Hematopoietic multipotent progenitor cell treated with erythropoietin and hydrocortisone succinate and interleukin-3 and kit ligand, for 8 days (in vitro differentiated cells): ENCODE measurements at places on chromosomes 12 and 14.

DNA sequence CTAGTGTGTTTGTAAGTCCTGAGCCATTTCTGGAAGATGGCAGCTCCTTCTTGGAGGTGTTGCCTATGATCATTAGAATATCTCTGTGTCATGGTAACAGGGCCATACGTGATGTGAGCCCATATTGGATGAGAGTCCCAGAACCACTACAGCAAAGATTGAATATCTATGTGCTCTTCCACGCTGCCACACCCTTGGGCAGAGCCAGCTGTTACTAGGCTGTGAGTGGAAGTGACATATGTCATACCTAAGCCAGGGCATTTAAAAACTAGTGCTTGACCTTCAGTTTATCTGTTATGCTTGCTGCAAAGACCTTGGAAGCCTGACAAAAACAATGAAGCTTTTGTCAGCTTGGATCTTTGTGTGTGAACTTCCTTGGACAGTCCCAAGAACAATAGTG, 495.1 kb upstream of the CCDC196 start:
- no peak for DNase-seq

DNA sequence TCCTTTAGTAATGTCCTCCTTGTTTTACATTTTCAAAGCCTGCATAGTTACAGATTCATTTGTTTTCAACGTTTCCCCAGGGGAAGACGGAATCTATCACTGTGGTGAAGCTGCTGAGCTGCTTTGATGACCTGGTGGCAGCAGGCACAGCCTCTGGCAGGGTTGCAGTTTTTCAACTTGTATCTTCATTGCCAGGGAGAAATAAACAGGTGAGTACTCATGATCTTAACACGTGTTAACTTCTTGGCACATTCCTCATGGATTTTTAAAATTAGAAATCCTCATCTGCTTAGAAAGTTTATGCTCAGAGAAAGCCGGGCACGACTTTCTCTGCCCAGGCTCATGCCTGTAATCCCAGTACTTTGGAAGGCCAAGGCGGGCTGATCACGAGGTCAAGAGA, 44.5 kb downstream of the TECPR2 start:
- no peak for DNase-seq

DNA sequence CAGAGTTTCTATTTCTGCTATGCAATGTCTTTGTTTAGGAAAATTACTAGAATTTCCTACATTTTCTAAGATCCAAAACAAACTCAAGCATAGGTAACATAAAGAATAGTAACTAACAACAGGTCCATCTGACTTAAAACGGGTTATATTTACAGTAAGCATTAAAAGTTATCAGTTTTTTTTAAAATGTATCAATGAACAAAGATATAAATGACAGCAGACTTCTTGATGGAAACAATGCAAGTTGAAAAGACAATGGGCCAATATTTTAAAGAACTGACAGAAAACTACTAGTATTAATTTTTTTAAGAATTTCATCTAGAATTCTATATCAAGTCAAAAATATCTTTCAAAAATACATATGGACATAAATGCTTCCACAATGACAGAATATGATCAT, 367.1 kb upstream of the MGAT4C start:
- no peak for DNase-seq

DNA sequence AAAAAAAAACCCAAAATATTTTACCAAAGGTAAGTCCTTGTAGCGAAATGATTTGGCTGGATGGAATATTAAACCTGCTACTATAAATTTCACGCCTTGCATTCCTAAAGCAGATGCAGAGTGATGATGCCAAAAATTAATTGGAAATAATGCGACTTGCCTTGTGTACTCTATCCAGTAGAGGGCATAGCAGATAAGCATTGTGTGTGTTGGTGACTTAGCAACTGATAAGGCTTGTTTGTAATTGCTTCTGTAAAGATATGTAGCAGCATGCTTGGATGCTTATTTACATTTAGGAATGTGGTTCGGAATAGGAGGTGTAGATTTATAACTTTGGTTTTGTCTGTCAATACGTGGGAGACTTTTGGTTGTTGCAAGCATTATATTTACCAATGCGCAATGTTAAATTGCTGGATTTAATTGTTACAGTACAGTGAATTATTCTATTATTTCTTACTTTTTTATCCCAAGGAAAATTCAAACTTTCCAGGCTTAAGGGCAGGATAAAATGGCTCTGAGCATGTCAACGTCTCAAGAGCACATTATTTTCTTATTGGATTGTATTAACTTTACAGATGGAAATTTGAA, 80.5 kb downstream of the TMEM260 start:
- DNase-seq = peak; percentile 68

GRCh38 chr12:31312431-31312830, 13.5 kb downstream of the SINHCAF start:
- peak; percentile 75 for DNase-seq

- no peak for DNase-seq
Observed at GRCh38 chr14:63986789-63987533, 134.2 kb downstream of the SYNE2 start.

- no peak for DNase-seq
Observed at GRCh38 chr12:91419809-91420208, 237.2 kb upstream of the DCN start.

GRCh38 chr14:101781240-101782061, 19.9 kb downstream of the PPP2R5C start:
- no peak for DNase-seq

DNA sequence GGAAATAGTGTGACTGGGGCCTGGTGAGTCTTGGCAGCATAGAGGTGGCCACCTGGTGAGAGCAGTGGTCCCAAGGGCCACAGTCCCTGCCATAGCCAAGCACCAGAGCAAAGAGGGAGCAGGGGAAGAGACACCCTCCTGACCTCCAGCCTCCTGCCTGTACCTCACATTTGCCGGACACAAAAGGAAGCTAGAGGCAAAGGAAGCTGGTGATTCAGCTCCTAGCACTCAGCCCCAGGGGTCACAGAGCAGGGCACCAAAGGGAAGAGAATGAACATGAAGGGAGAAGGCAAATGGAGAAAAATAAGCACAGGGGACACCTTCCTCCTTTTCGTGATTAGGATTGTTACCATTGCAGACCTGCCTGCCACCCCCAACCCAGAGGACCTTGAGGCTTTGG, 216.8 kb downstream of the ZFP36L1 start:
- DNase-seq = no peak

- DNase-seq = no peak
Observed at GRCh38 chr12:12356467-12356895, 397 bp upstream of the BORCS5 start.

GRCh38 chr14:29370024-29370423, 557.6 kb downstream of the PRKD1 start:
- no peak for DNase-seq

- no peak for DNase-seq
Observed at GRCh38 chr14:32565256-32565655, 236.2 kb downstream of the AKAP6 start.

GRCh38 chr12:76519538-76519937, 40.0 kb downstream of the OSBPL8 start:
- no peak for DNase-seq

DNA sequence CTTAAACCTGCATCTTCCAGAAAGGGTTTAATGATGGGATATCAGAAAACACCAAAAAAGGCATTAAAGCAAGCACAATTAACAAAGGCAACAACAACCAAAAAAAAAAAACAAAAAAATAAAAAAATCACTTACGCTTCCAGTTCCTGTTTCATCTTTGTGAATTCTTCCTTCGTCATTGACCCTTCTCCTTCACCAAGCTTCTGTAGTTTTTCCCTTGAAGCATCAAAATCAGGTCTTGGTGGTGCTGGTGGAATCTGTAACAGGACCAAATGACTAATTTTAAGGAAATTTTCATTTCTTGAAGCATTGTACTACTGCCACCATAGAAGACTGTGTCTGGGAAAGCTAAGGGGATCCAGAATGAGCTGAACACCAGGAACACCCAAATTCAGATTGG, 24.5 kb downstream of the SNX6 start:
- DNase-seq = no peak

DNA sequence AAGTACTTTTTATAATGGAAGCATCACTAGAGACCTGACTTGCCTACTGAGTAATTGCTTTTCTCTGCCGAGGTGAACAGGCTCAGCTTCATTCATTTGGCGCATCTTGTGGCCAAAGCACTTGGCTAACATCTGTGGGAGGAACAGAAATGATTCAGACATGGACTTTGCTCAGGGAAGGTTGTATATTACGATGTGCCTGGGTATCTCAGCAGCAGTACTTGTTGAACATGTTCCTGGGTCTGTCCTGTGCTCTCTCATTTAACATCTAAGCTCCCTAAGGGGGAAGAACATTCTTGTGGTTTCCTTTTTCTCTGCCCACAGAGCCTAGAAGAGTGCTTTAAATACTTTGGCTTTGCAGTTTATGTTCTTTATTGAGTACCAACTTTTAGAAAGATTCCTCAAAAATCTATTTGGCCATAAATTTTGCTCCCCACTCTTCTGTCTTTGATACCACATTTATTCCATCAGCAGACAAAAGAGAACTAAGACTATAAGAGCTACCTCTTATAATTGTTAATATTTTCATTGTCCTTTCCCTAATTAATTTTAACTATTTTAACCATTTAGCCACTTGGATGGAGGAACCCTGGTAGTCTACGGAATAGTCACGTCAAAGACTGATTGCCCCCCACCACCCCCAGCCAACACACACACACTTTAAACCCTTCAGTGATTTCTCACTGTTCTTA, 101.2 kb upstream of the EGLN3 start:
- DNase-seq = no peak

DNA sequence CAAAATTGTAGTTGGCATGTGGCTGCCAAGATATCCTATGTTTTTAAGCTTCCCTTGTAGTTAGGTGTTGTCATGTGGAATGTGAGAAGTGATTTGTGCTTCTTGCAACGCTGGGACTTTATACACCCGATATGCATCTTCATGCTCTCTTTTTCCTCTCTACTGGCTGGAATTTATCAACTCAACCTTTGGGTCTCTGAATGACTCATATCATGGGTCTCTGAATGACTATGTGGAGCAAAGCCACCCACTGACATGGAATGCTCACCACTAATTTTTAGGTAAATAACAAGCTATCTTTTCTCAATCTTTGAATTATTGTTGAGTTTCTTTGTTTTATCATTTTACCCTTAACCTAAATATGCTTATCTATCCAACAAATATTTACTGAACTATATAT, 144.6 kb downstream of the ATP23 start:
- DNase-seq = no peak

DNA sequence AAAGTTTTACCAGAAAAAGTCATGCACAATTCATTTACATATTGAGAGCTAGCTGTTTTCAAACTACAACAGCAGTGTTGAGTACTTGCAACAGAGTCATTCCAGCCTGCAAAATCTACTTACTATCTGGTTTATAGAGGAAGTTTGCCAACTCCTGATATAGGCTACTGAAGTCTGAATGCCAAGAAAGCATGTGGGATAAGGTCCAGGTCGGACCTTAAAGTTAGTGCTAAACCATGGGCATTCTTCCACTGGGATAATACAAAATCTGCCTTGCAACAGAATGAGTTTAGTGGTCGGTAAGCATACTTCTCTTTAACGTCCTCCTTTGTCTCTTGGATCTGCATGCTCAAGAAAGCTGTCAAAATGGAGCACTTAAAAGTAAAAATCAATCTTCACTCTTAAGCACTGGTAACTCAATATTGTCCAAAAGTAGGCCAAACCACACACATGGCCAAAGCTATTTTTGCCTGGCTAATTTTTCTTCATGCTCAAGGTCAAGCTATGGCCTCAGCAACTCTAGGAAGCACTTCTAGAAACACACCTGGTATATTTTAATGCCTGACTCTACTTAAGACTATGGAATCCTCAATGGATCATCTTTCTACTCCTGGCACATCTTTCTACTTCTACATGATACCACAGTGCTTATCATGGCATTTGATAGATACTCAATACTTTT, 364.9 kb upstream of the KITLG start:
- no peak for DNase-seq

GRCh38 chr12:21831791-21832344, 57.4 kb upstream of the KCNJ8 start:
- no peak for DNase-seq

DNA sequence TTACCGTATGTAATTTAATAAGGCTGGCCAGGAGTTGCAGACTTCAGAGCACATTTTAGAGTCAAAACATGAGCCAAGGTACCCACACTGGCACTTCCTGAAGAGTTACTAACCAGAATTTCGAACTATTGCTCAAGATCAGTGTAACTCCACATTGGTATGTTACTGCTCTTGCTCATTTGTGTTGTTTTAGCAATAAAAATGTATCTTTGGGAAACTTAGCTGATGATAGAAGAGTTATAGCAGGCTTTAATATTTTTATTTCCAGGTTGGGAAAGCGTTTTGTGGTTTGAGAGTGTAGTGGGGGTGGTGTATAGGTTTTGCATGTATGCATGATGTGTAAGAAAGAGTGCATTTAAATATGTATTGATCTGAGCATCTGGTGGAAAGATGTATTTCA, 96.6 kb downstream of the SCN8A start:
- no peak for DNase-seq

- DNase-seq = no peak
Observed at GRCh38 chr12:17062267-17063036, 456.5 kb upstream of the LMO3 start.

GRCh38 chr12:1162081-1162760, 171.2 kb downstream of the ERC1 start:
- no peak for DNase-seq

GRCh38 chr12:94740601-94741362, 90.4 kb upstream of the TMCC3 start:
- DNase-seq = no peak

DNA sequence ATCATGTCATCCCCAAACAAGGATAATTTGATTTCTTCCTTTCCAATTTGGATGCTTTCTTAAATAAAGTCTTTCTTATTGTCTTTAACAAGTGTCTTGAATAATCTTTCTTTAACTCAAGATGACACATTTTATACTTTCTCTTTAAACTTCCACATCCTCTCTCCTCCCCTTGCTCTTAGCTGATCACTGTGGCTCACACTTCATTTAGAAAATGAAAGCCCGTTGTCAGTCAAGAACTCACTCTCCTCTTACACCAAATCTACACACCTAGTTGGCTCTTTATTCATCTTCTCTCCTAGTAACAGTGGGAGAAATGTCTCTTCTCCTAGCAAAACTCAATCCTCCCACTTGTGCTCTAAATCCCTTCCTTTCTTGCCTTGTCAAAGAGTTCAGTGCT, 10.4 kb upstream of the RMST start:
- DNase-seq = no peak

- no peak for DNase-seq
Observed at GRCh38 chr12:45203767-45204166, 12.1 kb upstream of the ANO6 start.

GRCh38 chr12:68977909-68978610, 45.1 kb upstream of the CPM start:
- DNase-seq = no peak

- no peak for DNase-seq
Observed at GRCh38 chr14:68662392-68662791, 130.5 kb downstream of the ZFP36L1 start.

DNA sequence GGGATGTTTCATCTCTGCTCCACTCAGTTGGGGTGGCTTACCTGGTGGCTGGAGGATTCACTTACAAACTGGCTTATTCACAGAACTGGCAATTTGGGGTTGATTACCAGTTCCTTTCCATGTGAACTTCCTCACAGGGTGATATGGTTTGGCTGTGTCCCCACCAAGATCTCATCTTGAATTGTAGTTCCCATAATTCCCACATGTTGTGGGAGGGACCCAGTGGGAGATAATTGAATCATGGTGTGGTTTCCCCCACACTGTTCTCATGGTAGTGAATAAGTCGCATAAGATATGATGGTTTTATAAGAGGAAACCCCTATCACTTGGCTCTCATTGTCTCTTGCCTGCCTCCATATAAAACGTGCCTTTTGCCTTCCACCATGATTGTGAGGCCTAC, 26.9 kb upstream of the IGF1 start:
- no peak for DNase-seq

GRCh38 chr14:56810147-56810719, at the start of gene OTX2:
Gene OTX2 (minus strand): TSS chr14:56810479. CDS start chr14:56805456, 5,023 bp downstream.
- no peak for DNase-seq

- DNase-seq = peak; percentile 75
Observed at GRCh38 chr12:110100315-110100970, 23.7 kb upstream of the IFT81 start.
